HFFc6 (cell line): ENCODE measurements at places on chromosomes 2 and 18. TPM values are rescaled to one million over a fixed set of nuclear protein-coding genes. Genes with fewer than 3 reads are reported as not detected.
A peak's percentile ranks its signal among the peaks of the same experiment; 100 is the strongest.

DNA sequence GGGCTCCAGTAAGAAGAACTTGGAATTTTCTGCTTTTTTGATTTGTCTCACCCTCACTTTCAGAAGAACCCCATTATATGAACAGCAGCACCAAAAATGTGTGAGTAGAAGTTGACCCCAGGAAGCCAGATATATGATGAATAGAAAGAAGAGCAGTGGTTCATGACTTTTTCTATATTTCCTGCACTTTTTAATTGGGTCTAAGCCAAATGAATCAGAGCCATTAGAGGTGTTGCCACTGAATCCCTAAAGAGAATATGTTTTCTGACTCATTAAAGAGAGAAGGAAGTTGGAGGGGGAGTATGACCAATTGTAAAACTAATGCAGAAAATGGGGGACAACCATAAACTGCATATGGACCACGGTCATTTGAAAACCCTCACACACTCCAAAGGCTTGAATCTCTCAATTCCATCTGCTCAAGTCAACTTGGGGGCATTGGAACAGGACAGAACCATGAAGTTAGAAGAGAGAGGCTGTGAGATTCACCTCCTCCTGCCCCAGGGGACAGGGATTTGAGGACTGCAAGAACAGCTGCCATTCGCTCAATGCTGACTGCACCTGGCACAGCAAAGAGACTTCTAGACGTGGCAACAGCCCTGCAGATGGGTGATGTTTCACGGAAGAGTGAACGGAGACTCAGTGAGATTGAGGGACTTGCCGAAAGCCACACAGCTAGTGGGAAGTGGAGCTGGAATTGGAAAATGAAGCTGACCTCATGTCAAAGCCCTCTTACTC, 3.0 kb downstream of the DAPL1 start:
- peaks cover 7% of the 10 kb centered on the region for H3K4me1 ChIP-seq
- DNase-seq, result no peak
- no peaks in the 10 kb centered on the region for H3K36me3 ChIP-seq
- H3K4me3 ChIP-seq, result no peak overlapping the region
- H3K27ac ChIP-seq, result no peak overlapping the region

DNA sequence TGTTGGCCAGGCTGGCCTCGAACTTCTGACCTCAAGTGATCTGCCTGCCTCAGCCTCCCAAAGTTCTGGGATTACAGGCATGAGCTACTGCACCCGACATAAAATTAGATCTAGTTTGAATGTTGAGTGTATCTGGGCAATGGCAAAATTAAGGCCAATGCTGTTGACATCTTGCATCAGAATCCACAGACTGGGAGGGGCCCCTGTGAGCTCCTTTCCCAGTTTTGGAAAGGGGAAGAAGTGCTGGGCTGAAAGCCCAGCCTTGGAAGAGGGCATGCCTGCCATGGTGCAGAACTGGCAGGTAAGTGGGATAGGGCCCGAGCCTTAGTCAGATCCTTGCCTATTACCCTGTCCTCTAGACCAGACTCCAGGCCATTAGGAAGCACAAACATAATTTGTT, 4.5 kb upstream of the MYOM1 start:
- H3K27ac ChIP-seq, result no peak overlapping the region
- peaks cover 32% of the 10 kb centered on the region for H3K27me3 ChIP-seq
- no peaks in the 10 kb centered on the region for H3K36me3 ChIP-seq
- H3K4me1 ChIP-seq, result no peaks in the 10 kb centered on the region
- DNase-seq, result no peak

- H3K36me3 ChIP-seq, result peaks cover 23% of the 10 kb centered on the region
- no peaks in the 10 kb centered on the region for H3K27me3 ChIP-seq
- H3K27ac ChIP-seq, result no peak overlapping the region
- H3K4me3 ChIP-seq, result no peak overlapping the region
- H3K4me1 ChIP-seq, result peaks cover 39% of the 10 kb centered on the region
- no peak for DNase-seq
Observed at GRCh38 chr18:70151614-70152013, 53.9 kb downstream of the RTTN start.

The NOL4 gene
- not detected in 3 replicates for total RNA-seq

- no peak overlapping the region for H3K4me3 ChIP-seq
- no peaks in the 10 kb centered on the region for H3K36me3 ChIP-seq
- no peak for DNase-seq
- peaks cover 15% of the 10 kb centered on the region for H3K27me3 ChIP-seq
- no peaks in the 10 kb centered on the region for H3K4me1 ChIP-seq
Observed at GRCh38 chr2:57850415-57851130, 196.0 kb upstream of the VRK2 start.

The HAAO gene
- 0.30 TPM in 1 of 3 replicates, not detected in the others for total RNA-seq

DNA sequence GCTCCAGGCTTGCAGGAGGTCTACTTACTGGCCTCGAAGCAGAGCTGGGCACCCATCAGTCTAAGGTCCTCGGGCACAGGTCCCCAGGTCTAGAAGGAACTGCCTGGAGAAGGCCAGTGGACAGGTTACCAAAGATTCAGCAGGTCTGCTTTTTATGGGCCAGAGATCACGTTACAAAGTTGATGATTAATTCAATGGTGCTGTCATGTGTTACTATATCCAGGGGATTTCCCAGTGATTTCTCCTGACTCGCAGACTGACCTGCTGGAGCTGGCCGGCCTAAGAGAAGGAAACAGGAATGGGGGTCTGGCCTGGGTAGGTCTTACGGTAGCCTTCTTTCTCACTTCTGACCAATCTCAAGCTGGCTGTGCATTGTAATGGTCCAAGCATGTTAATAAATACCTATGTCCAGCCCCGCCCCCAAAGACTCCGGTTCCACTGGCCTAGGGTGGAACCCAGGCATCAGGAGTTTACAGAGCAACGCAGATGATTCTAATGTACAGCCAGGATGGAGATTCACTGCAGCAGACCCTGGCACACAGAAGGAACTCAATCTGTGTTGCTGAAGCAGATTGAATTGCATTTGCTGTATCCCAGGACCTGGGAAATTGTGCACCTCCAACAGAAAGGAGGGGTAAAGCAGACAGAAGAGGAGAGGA, at the start of gene NEURL3:
NEURL3 (minus strand) TSS at position 127 of the 659 bp plus-strand sequence; CDS start at position 56, 71 bp downstream.
- H3K4me1 ChIP-seq, result peaks cover 17% of the 10 kb centered on the region
- no peak within 1 kb of the TSS for H3K27ac ChIP-seq
- peaks cover 13% of the 10 kb centered on the region for H3K27me3 ChIP-seq
- no peaks in the 10 kb centered on the region for H3K36me3 ChIP-seq
- no peak within 1 kb of the TSS for H3K4me3 ChIP-seq

The EMILIN2 gene
- total RNA-seq, result 5.8 to 8.0 TPM (median 6.4 TPM) in 3 replicates

GRCh38 chr2:225055714-225056113, 13.4 kb upstream of the DOCK10 start:
- H3K4me1 ChIP-seq, result peaks cover 23% of the 10 kb centered on the region
- no peaks in the 10 kb centered on the region for H3K36me3 ChIP-seq
- H3K27me3 ChIP-seq, result no peaks in the 10 kb centered on the region
- no peak overlapping the region for H3K27ac ChIP-seq

- peaks cover 12% of the 10 kb centered on the region for H3K4me1 ChIP-seq
- H3K36me3 ChIP-seq, result no peaks in the 10 kb centered on the region
- H3K4me3 ChIP-seq, result no peak overlapping the region
Observed at GRCh38 chr2:15159206-15159605, 401.9 kb downstream of the NBAS start.

DNA sequence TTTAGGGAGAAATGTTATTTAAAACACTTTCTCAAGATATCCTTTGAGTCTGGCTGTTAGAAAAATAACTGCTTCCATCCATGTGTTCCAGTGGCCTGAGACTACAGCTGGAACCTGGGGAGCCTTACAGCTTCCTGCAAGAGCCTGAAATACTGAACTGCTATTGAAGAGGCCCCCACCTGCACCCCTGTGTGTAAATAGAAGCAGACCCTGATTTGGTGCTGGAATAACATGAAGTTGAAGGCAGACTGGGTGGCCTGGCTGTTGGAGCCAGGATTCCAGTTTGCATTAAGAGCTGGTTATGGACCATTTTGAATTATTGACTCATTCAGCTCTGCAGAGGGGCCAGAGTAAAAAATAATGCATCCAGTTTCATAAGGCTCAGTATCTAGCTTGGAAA, 61.9 kb downstream of the DIS3L2 start:
- no peak overlapping the region for H3K4me3 ChIP-seq
- no peaks in the 10 kb centered on the region for H3K27me3 ChIP-seq
- DNase-seq, result no peak
- no peak overlapping the region for H3K27ac ChIP-seq

DNA sequence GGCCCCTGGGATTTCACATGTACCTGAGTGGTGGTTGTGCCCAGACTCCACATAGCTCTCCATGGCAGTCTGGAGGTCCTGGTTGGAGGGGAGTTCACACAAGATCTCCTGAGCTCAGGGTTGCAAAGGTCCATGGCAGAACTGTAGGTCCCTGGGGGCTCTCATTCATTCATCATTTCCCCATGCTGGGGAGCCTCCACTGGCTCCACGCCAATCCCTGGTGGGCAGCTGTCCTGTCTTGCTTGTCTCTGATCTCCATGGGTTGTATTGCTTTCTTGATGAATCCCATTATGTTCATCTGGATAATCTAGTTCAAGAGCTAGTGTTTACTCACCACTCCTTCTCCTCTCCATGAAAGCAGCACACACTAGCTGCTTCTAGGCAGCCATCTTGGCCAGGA, 42.4 kb downstream of the ZSWIM2 start:
- no peak overlapping the region for H3K4me3 ChIP-seq
- peaks cover 24% of the 10 kb centered on the region for H3K4me1 ChIP-seq
- H3K27me3 ChIP-seq, result no peaks in the 10 kb centered on the region; the same call in 1 of the 2 replicates
- H3K36me3 ChIP-seq, result peaks cover 23% of the 10 kb centered on the region; the same call in 1 of the 2 replicates
- H3K27ac ChIP-seq, result no peak overlapping the region
- DNase-seq, result no peak

The UGT1A3 gene
- not detected in 3 replicates for total RNA-seq

DNA sequence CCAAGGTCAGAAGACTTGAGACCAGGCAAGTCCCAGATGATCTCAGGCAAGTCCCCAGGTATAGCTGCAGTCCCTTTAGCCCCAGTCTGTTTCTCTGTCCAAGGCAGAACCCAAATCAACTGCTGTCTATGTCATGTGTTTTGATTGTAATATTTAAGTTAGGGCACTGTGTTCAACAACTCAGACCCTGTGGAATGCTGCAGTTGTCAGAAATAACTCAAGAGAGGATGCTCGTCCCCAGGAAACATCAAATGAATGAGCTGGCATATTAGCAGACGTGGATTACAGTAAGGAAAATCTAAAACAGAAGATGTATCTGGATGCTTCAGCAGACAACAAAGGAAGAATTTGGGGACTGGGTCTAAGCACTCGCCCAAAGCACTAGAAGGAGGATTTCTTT, 70.1 kb downstream of the BCL11A start:
- H3K4me3 ChIP-seq, result peak overlapping the region; percentile 75; the same call in 1 of the 2 replicates
- peak overlapping the region; percentile 91 for H3K27ac ChIP-seq
- H3K4me1 ChIP-seq, result peaks cover 59% of the 10 kb centered on the region
- H3K27me3 ChIP-seq, result no peaks in the 10 kb centered on the region; the same call in 1 of the 2 replicates

GRCh38 chr2:40283111-40283909, 168.6 kb downstream of the SLC8A1 start:
- H3K4me3 ChIP-seq, result no peak overlapping the region
- peaks cover 3% of the 10 kb centered on the region for H3K27me3 ChIP-seq
- no peaks in the 10 kb centered on the region for H3K36me3 ChIP-seq
- DNase-seq, result no peak

The ICA1L gene
- total RNA-seq, result 2.0 to 3.3 TPM (median 3.1 TPM) in 3 replicates

The CNDP2 gene
- total RNA-seq, result 75.1 to 84.5 TPM (median 80.8 TPM) in 3 replicates

- peaks cover 4% of the 10 kb centered on the region for H3K4me1 ChIP-seq
- peaks cover 12% of the 10 kb centered on the region; the same call in 1 of the 2 replicates for H3K36me3 ChIP-seq
- H3K4me3 ChIP-seq, result no peak overlapping the region
- peaks cover 26% of the 10 kb centered on the region for H3K27me3 ChIP-seq
Observed at GRCh38 chr18:388200-388599, 112.3 kb downstream of the COLEC12 start.

The TUBB6 gene
- 404 to 577 TPM (median 513 TPM) in 3 replicates for total RNA-seq

- H3K27ac ChIP-seq, result no peak overlapping the region
- DNase-seq, result peak; percentile 16
- H3K27me3 ChIP-seq, result peaks cover 2% of the 10 kb centered on the region; the same call in 1 of the 2 replicates
- H3K4me1 ChIP-seq, result no peaks in the 10 kb centered on the region
- no peaks in the 10 kb centered on the region for H3K36me3 ChIP-seq
- no peak overlapping the region for H3K4me3 ChIP-seq
Observed at GRCh38 chr2:212520340-212520739, 18.3 kb downstream of the ERBB4 start.

DNA sequence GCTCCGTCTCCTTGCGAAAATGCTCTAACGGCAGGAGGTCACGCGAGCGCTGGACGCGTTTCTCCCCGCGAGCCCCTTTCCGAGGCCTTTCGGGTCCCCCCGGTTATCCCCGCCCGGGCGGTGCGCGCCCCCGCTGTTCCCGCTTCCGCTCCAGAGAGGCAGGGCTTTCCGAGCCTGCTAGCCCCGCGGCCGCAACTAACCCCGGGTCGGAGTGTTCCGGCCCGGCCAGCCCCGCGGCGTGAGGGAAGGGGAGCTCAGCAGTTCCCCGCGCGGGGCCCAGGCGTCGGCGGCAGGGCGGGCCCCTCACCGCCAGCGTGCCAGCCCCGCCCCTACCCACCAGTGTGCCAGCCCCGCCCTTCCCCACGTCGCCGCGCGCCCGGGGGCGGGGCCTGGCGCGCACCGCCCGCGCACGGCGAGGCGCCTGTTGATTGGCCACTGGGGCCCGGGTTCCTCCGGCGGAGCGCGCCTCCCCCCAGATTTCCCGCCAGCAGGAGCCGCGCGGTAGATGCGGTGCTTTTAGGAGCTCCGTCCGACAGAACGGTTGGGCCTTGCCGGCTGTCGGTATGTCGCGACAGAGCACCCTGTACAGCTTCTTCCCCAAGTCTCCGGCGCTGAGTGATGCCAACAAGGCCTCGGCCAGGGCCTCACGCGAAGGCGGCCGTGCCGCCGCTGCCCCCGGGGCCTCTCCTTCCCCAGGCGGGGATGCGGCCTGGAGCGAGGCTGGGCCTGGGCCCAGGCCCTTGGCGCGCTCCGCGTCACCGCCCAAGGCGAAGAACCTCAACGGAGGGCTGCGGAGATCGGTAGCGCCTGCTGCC, at the start of gene MSH6:
MSH6 (plus strand) TSS at position 475 of the 815 bp plus-strand sequence; CDS start at position 564, 89 bp downstream.
- peak within 1 kb of the TSS; percentile 89 for H3K4me3 ChIP-seq
- DNase-seq, result peak; percentile 77
- H3K27me3 ChIP-seq, result no peaks in the 10 kb centered on the region; the same call in none of the 2 replicates
- H3K36me3 ChIP-seq, result peaks cover 13% of the 10 kb centered on the region
- H3K27ac ChIP-seq, result peak within 1 kb of the TSS; percentile 84

- H3K27me3 ChIP-seq, result no peaks in the 10 kb centered on the region
- no peak for DNase-seq
- no peak overlapping the region for H3K27ac ChIP-seq
- H3K4me1 ChIP-seq, result no peaks in the 10 kb centered on the region
- H3K36me3 ChIP-seq, result peaks cover 13% of the 10 kb centered on the region
- H3K4me3 ChIP-seq, result no peak overlapping the region
Observed at GRCh38 chr18:56036741-56037140, 448.7 kb upstream of the TCF4 start.
